ENCODE measurements at places on chromosomes 2 and 18.

- DNase-seq: peak; percentile 59
These were observed at the start of gene TEKT4 for GRCh38 chr2:94871226-94872087. Gene TEKT4 (plus strand): TSS chr2:94871430. CDS start chr2:94871580, 150 bp downstream.

GRCh38 chr2:72057308-72057707, 90.4 kb downstream of the CYP26B1 start:
- no peak for DNase-seq

GRCh38 chr18:57544936-57545660, 41.4 kb downstream of the FECH start:
- DNase-seq: no peak

- no peak for DNase-seq
These were observed 20.5 kb downstream of the FHL2 start for GRCh38 chr2:105378276-105378840.

DNA sequence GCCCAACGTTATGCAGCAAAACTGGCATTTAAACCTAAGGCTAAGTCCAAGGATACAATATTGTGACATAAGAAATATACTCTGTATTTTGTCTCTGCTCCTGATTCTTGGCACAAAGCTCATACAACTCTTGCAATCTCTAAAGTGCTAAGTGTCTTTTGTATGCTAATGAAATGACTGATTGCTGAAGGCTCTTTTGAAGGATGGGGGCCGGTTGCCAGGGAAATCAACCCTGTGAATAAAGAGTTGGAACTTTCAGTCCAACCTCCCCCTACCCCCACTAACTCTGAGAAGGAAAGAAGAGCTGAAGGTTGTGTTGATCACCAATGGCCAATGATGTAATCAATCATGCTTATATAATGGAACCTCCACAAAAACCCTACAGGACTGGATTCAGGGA, 40.3 kb downstream of the SESTD1 start:
- no peak for DNase-seq

DNA sequence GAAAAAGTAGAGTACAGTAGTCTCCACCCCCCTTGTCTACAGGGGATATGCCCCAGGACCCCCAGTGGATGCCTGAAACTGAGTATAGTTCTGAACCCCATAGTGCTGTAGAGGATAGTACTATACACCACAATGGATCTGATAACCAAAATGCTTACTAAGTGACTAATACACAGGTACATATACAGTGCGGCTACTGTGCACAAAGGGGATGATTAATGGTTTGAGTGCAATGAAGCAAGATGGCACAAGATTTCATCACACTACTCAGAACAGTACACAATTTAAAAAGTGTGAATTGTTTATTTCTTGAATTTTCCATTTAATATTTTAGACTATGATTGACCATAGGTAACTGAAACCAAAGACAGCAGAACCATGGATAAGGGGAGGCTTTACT, 446.9 kb upstream of the NRP2 start:
- DNase-seq: no peak

GRCh38 chr2:16813593-16813992, 148.0 kb upstream of the CYRIA start:
- DNase-seq: no peak

DNA sequence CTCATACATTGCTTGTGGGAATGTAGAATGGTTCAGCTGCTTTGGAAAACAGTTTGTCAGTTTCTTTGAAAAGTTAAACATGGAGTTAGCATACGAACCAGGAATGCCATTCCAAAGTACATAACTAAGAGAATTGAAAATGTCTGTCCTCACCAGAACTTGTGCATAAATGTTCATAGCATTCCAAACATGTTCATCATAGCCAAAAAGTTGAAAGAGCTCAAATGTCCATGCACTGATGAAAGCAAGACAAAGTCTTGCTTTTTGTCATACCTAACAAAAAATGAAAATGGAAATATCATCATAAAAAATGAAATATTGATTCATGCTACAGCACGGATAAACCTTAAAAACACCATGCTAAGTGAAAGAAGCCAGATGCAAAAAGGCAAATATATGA, 408.8 kb upstream of the UBE2E3 start:
- DNase-seq: no peak

DNA sequence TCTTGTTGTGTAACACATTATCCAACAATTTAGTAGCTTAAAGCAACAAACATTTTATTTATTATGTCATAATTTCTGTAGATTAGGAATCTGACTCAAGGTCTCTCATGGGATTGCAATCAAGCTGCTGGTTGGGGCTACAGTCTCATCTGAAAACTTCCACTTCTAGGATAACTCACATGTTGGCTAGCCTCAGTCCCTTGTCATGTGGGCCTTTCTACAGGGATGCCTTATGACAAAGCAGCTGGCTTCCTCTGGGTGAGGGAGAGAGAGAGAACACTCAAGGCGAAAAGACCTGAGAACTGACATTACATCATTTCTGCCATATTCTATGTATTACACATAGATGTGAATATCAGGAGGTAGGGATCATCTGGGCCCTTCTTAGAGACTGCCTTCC, 317.9 kb upstream of the VRK2 start:
- no peak for DNase-seq

DNA sequence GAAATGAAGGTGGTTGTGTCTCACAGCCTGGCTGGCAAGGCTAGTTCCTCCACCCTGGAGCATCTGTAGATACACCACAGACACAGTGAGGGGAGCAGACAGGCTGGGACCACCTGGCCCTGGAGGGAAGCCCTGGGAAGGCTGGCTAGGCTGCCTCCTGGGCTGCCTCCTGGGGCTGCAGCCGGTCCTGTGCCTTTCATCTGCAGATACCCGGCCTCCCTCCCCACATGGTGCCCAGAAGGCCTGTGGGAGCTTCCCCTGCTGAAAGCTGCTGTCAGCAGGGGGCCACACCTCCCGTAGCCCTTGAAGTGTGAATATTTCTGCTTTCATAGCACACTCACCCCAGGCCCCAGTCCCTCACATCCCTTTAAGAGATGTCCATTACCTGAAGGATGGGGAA, 37.6 kb downstream of the SDC1 start:
- no peak for DNase-seq

DNA sequence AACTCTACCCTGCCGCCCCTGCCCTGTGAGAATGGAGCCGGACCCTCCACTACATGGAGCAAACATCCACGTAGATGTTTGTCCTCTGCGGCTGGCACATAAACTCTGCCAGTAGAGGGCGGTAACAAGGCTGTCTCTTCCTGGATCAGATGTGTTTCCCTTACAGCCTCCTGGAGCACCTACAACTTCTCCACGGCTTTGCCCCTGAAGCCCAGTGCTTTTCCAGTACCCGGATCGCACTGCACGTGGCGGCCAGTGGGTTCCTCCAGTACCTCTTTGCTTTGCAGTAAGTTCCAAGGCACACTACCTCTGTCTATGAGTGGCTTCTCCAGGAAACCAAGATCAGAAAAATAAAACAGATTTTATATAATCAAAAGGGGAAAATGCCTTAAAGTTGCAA, 651.3 kb downstream of the DCDC2C start:
- no peak for DNase-seq

GRCh38 chr2:212477571-212477970, 61.0 kb downstream of the ERBB4 start:
- peak; percentile 26 for DNase-seq

GRCh38 chr2:62653582-62654422, 51.7 kb upstream of the EHBP1 start:
- DNase-seq: no peak

Data from COR-L47 (cell line).